Aorta (tissue), 5 donors: ENCODE measurements at places on chromosomes 2 and 18. TPM values are rescaled to one million over a fixed set of nuclear protein-coding genes. Genes with fewer than 3 reads are reported as not detected.

Gene ZNF804A
- 0.33 TPM for total RNA-seq

Gene SP140
- total RNA-seq = 2.7 TPM

Gene ST6GAL2
- total RNA-seq = 49.1 TPM

Gene COX5B
- 114 TPM for total RNA-seq

Gene ADAM23
- 4.2 TPM for total RNA-seq

DNA sequence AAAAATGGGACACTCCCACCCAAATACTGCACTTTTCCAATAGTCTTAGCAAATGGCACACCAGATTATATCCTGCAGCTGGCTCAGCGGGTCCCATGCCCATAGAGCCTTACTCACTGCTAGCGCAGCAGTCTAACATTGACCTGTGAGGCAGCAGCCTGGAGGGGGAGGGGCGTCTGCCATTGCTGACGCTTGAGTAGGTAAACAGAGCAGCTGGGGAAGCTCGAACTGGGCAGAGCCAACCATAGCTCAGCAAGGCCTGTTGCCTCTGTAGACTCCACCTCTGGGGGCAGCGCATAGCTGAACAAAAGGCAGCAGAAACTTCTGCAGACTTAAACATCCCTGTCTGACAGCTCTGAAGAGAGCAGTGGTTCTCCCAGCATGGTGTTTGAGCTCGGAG is 110.4 kb downstream of the CTIF start:
- no peak for DNase-seq
- H3K27me3 ChIP-seq = no peaks in the 10 kb centered on the region
- no peaks in the 10 kb centered on the region for H3K36me3 ChIP-seq
- no peak overlapping the region for H3K4me3 ChIP-seq
- H3K4me1 ChIP-seq = no peaks in the 10 kb centered on the region

GRCh38 chr2:79935771-79936657 is 368.5 kb downstream of the LRRTM1 start:
- H3K27me3 ChIP-seq = no peaks in the 10 kb centered on the region
- H3K4me3 ChIP-seq = no peak overlapping the region
- no peak overlapping the region for H3K27ac ChIP-seq
- H3K36me3 ChIP-seq = no peaks in the 10 kb centered on the region

DNA sequence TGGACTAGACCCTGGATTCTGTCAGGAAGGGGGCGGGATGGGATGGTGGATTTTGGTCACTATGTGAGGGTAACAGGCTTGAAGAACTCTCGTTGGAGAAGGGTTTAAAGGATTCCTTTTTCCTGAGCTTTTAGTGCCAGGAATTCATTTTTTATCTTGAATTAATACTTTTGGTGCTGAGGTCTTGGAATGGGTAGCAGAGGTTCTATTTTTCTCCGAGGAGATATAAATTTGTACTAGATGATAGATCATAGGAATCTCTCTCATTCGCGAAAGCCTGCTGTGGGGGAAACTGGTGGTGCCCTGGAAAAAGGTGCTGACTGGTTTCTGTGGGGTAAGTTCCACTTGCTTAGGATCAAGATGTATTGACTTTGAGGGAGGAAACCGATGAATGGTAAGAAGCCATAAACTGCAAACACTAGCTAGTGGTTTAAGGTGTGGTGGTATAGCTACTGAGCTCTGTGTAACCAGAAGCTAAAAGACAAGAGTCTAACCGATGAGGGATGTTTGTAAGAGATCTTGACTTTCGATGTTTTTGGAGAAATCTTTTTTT is 706 bp downstream of the AGPS start:
- peak overlapping the region; percentile 81 for H3K4me3 ChIP-seq
- H3K36me3 ChIP-seq = no peaks in the 10 kb centered on the region
- DNase-seq = no peak
- peak overlapping the region; percentile 20 for H3K27ac ChIP-seq
- H3K27me3 ChIP-seq = no peaks in the 10 kb centered on the region

- peak overlapping the region; percentile 90 for H3K4me3 ChIP-seq
- no peaks in the 10 kb centered on the region for H3K27me3 ChIP-seq
- no peak for DNase-seq
- H3K27ac ChIP-seq = peak overlapping the region; percentile 1
- H3K4me1 ChIP-seq = peaks cover 1% of the 10 kb centered on the region
These were observed 889 bp downstream of the ZC3H15 start for GRCh38 chr2:186486651-186487647.

DNA sequence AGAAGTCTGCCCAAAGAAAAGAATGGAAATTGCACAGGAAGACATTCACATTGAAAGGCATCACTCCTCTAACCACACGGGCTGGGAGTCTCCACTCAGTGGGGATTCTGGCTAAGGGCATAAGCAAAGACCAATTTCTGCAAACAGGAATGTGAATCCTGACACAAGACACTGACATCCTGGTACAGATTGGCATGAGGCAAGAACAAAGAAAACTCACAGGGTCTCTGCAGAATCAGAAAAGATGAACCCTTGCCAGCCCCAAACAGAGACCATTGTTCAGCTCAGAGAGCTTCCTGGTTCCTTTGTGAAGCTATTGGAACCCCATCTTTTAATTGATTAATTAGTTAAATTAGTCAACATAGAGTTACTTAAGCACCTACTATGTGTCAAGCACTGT is 82.3 kb downstream of the UPP2 start:
- no peak overlapping the region for H3K4me3 ChIP-seq
- H3K36me3 ChIP-seq = no peaks in the 10 kb centered on the region
- H3K27me3 ChIP-seq = no peaks in the 10 kb centered on the region
- no peak for DNase-seq

DNA sequence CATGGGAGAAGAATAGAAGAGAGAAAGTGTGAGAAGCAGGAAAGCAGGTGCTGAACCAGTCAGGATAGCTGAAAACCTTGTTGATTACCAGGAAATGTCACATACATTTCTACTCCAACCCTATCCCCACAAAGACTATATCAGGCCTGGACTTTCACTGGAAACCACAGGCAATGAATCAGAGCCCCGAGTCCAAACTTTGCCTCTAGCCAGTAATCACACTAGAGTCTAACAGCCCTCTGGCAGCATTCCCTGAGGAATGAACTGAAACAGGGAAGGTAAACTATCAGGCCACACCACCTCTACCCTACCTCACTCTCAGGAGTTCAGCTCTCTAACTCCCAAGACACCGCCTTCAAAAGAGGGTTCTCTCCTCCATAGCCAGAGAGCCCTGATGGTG is 18.7 kb upstream of the IHH start:
- no peak overlapping the region for H3K27ac ChIP-seq
- no peaks in the 10 kb centered on the region for H3K4me1 ChIP-seq
- H3K36me3 ChIP-seq = peaks cover 2% of the 10 kb centered on the region
- no peak for DNase-seq
- no peak overlapping the region for H3K4me3 ChIP-seq
- H3K27me3 ChIP-seq = no peaks in the 10 kb centered on the region

GRCh38 chr2:72722492-72723070 is 103.3 kb downstream of the EXOC6B start:
- DNase-seq = no peak
- no peaks in the 10 kb centered on the region for H3K4me1 ChIP-seq
- no peak overlapping the region for H3K27ac ChIP-seq
- no peaks in the 10 kb centered on the region for H3K36me3 ChIP-seq
- H3K27me3 ChIP-seq = no peaks in the 10 kb centered on the region
- no peak overlapping the region for H3K4me3 ChIP-seq
